ENCODE measurements at places on chromosomes 4 and X.

DNA sequence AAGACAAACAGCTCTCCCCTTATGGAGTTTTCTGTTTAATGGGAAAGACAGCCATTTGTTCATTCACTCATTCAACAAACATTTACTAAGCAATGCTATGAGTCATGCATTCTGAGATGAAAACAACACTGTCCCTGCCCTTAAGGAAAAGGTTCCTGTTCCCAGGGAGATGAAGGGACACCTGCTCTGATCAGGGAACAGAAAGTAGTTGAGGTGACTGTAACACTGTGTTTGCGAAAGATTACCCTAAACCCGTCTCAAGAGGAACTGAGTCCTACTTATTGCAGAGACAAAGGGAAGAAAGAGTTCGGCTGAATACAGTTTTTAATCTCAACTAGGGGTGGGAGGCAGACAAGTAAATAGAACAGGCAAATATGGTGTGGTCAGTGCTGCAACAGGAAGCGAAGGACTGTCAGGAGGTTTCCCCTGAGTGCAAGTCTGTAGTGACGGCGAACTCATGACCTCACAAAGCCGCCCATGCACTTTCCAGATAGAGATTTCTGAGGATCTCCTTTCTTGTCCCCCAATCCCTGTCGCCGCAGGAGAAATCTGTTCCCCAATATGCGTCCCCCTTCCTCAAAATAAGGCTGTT is 712 bp downstream of the STX18 start:
- no peak for DNase-seq

DNA sequence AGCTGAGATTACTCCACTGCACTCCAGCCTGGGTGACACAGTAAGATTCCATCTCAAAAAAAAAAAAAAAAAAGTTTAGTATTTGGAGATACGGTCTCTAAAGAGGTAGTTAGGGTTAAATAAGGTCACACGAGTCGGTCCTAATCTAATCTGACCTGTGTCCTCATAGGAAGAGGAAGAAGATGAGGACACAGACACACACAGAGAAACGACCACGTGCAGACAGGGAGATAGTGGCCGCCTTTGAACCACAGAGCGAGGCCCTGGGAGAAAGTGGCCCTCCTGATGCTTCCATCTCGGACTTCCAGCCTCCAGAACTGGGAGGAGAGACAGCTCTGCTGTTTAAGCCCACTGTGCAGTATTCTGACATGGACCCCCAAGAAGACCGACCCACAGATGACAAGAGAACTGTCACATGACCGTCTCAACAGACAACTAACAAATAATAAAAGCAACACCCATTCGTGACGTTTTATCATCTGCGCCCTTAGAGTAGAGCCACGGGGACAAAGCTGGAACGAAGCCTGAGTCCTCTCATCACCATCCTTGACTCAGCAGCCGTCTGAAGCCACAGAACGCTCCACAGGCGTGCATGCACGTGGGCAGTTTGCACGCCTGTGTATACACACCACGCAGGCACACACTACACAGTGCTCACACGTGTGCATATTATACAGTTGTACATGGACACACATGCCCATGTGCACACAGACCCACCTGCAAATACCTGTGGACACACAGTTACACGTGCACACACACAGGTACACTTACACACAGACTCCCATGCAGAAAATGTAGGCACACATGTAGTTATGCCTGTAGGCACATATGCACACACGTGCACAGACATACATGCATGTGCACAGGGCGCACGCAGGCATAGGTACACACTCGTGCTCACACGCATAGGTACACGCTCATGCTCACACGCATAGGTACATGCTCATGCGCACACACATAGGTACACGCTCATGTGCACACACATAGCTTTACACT is 51.7 kb downstream of the FAM53A start:
- no peak for DNase-seq

- no peak for DNase-seq
Measured at GRCh38 chrX:152154050-152154449, 15.7 kb upstream of the MAGEA10 start.

- DNase-seq = no peak
Measured at GRCh38 chr4:180057299-180057721, 2185.9 kb upstream of the TENM3 start.

GRCh38 chrX:119168104-119168503 is 40.5 kb upstream of the KIAA1210 start:
- no peak for DNase-seq

DNA sequence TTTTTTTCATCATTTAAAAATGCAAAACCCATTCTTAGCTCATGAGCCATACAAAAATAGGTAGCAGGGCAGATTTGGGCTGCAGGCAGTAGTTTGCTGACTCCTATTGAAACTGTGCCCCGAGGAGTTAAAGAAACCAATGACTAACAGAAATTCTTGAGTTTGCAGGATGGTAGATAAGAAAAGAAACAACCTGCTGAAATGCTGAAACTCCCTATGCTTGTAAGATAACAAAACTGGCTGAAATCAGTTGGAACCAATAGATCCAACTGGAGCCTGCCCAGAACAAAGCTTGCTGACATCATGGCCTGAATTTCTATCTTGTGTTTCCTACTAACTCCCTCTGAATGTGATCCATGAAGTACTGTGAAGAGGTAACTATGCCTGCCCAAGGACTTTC is 68.6 kb downstream of the ANOS1 start:
- no peak for DNase-seq

GRCh38 chr4:40214038-40214437 is 17.2 kb downstream of the RHOH start:
- DNase-seq = no peak

- DNase-seq = no peak
Measured at GRCh38 chr4:94228493-94229216, 21.0 kb downstream of the SMARCAD1 start.

Measured in DMS 273 treated with DMSO at 0.1 percent for 48 hours (cell line).